Epithelial cell of proximal tubule (primary cell): ENCODE measurements at places on chromosomes 4 and X.

DNA sequence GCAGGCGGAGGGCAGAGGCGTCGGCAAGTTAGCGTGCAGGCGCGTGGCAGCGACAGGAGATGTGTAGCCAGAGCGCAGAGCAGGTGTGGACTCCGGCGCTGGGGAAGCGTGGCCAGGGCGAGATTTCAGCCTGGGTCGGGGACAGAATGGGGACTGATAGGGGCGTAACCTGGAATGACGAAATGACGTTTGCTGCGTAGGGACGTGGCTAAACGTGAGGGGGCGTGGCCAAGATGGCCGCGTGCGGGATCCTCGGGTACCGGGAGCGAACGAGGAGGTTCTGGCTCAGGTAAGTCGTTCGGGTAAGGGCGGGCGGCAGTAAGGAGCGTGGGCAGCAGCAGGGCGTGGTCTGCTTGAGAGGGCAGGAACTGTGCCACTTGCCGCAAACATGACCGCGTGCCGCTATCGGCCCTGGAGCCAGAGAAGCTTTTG, 10.9 kb upstream of the CLTRN start:
- no peak for DNase-seq

DNA sequence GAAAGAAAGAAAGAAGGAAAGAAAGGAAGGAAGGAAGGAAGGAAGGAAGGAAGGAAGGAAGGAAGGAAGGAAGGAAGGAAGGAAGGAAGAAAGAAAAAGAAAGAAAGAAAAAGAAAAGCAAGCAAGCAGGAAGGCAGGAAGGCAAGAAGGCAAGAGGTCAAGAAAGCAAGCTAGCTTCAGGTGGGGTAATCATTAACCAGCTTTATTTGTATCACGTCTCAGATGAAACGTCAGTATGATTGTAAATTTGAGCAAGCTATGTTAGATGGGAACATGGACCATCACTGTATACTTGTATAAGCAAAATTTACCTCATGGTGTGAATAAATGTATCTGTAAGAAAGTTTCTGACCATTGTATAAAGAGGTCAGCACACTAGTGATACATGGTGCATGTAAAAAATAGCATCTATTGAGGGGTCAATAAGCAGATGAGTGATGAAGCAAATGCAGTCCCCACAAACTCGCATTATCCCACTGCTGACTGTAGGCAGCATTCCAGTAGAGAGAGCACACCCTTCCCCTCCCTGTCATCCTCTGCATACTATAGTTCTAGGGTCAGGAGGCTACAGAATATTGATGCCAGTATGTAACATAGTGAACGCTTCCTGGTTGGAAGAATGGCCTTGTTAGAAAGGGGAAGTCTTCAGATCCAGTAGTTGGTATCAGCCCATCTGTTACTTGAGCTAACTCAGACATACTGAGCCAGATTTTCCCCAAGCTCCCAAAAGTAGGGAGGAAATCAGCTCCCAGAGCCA, 16.5 kb upstream of the KLHL34 start:
- DNase-seq, result no peak

DNA sequence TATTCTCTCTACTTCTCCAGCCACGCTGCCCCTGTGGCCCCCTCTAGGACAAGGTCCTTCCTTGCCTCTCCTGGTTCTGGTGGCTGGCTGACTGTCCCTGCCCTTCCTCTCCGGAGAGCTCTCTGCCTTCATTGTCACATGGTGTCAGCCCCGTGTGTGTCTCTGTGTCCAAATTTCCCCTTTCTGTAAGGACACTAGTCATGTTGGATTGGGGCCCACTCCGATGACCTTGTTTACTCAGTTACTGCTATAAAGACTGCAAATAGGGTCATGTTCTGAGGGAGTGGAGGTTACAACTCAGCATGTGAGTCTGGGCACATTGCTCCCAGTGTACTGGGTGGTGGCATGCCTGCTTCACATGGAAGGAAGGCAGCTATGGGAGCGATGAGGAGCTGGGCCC, 129.5 kb upstream of the PSAPL1 start:
- DNase-seq, result no peak

GRCh38 chr4:175823015-175823742, 11.1 kb upstream of the GPM6A start:
- DNase-seq, result no peak

DNA sequence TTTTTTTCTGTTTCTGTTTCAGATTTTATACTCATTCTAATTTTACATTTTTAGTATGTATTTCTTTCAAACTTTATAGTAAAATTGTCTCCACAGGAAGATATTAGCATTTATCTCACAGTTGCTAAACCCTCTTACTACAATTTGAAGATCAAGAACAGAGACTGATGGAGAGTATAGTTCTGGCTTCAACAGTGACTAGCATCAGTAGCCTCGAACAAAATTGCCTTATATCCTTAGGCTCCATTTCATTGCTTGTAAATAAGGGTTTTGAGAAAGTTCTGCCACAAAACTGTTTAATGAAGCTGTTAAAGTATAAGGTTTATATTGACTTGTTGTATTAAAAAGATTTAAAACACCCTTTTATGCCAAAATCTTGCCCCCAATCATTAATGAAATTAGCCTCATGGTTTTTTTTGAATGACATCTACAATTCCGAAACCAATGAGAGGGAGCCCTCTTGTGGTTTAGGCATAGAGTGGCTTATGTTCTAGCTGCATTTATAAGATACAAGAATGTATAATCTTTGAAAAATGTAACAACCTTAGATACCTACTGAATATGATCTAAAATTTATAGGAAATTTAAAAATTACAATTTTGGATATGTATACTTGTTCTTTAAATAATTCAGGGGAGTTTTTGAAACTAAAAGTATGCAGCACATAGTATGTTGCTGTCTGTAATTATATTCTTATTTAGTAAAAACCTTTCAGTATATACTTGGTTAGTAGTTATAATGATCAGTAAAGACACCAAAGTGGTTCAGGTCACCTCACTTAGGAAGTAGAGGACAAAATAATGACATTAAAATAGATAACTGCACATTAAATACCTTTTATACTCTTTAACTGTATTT, 109.8 kb upstream of the HPGD start:
- DNase-seq, result no peak

- DNase-seq, result no peak
Measured at GRCh38 chr4:72468904-72469502, 100.0 kb downstream of the ADAMTS3 start.

DNA sequence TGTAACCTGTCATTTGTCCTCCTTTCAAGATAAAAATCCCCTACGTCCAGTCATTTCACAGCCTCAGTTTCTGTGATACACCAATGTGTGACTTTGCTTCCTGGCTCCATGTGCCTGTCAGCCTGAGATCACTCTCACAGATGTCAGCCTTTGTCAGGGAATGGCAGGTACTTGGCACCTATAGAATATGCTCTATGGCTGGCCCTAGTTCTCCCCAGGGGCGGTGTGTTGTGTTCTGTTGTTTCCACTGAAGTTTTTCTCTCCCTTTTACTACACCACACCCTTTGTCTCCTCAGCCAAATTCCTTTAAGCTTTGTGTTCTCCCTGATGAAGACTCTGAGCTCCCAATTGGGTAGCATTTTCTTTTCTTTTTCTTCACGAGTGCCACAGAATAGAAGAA, 81.7 kb downstream of the ALPK1 start:
- no peak for DNase-seq

DNA sequence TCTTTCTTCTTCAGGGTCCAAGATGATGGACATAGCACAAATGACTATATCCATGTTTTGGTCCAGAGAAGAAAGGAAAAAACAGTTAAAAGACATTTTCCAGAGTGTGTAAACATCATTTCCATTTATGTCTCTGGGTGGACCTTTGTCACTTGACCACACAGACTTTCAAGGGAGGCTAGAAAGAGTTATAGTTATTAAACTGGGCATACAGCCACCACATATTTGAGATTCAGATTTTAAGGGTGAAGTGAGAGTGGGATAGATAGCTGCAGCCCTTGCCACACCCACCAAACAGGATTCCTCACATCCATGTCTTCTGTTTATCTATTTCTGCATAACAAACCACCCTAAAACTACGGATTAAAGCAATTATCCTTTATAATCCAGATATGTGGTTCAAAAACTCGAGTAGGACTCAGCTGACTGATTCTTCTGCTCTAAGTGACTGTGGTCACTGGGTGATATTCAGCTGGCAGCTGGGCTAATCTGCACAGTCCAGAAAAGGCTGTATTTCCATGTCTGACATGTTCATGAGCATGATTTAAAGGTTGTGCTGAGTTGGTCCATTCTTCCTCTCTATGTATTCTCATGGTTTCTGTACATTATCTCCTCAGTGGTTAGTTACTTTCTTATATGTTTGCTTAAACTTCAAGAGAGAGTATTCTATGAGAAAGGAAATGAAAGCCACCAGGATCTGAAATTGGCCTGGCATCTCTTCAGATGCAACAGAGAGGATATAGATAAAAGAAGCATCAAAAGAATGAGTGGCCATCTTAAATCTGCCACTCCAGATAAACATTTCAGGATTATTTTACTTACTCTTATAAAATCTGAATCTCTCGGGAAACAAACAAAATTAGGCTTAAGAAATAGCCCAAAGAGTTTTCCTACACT, 459.8 kb upstream of the CTSO start:
- DNase-seq, result no peak

- no peak for DNase-seq
Measured at GRCh38 chr4:89137695-89138094, 26.4 kb downstream of the TIGD2 start.

DNA sequence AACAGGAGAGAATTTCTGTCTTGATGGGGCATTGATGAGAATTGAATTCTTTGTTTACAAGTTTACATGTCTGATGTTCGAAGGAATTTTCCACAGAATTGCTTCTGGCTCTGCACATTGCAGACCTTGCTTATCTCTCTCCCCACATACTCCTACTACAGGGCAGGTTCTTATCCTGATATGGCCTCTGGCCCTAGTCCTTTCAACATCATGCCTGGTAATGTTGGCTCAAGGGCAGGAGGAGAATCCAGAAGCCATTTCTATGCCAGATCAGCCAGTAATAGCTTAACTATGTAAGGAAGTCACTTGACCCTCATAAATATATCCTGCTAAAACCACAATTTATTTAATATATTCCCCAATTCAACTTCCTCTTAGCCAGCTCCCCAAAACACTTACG, 24.3 kb upstream of the TSPAN5 start:
- no peak for DNase-seq

- no peak for DNase-seq
Measured at GRCh38 chrX:9789555-9789954, 3.3 kb downstream of the SHROOM2 start.

GRCh38 chr4:119038116-119038841, 97.4 kb upstream of the MYOZ2 start:
- DNase-seq, result no peak

GRCh38 chr4:106056914-106057313, 161.6 kb downstream of the NPNT start:
- no peak for DNase-seq

- DNase-seq, result no peak
Measured at GRCh38 chr4:127036296-127036695, 596.5 kb upstream of the INTU start.

DNA sequence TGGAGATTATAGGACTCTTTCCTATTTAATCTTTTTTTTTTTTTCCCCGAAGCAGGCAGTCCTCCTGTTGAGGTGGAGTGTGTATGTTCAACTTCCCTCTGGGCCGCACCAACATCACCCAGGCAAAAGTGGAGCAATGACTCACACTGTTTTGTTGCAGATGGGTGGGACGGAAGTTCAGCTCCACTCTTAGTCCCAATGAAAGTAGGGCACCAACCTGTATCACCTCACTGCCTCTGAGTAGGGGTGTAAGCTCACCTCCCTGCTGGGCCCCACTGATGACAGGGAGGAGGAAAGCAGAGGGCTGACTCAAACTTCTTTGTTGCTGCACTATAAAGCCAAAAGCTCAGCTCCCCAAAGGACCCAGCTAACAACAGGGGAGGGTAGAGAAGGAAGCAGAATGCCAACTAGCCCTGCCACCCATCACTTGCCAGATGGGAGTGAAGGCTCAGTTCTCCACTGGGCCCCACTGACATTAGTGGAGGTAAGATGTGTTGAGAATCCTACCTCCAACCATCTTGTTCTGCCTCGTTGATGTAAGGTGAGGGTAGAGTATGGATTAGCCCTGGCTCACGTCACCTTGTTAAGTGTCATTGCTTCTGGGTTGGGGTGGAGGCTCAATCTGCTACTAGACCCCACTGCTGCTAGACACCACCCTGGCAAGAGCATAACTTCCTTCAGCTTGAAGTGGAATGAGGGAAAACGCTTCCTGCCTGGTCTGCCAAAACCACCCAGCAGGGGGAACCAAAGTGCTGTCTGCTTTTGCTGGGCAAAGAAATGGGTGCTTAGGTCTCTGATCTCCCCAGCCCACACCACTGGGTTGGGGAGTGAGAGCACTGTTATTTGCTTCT, 14.1 kb downstream of the RPS6KA3 start:
- DNase-seq, result no peak

- no peak for DNase-seq
Measured at GRCh38 chr4:23097251-23097650, 404.5 kb downstream of the GBA3 start.

DNA sequence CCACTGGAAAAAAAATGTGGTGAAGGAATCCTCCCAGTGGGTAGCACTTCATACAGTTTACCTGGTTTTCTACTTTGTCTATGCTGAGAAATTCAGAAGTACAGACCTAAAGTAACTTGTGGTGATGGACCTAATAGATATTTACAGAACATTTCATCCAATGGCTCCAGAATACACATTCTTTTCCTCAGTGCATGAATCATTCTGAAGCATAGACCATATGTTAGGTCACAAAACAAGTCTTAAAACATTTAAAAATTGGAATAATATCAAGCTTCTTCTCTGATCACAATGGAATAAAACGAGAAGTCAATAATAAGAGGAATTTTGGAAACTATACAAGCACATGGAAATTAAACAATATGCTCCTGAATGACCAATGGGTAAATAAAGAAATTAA, 450.1 kb upstream of the INTU start:
- DNase-seq, result no peak

- no peak for DNase-seq
Measured at GRCh38 chr4:41141900-41142299, 72.4 kb downstream of the APBB2 start.

- no peak for DNase-seq
Measured at GRCh38 chr4:175716961-175717360, 95.1 kb downstream of the GPM6A start.

GRCh38 chrX:70338290-70338689, 48.4 kb downstream of the KIF4A start:
- DNase-seq, result no peak

GRCh38 chrX:154355094-154355775, 19.2 kb downstream of the FLNA start:
- DNase-seq, result no peak

GRCh38 chr4:77358315-77358928, 201.4 kb downstream of the CCNG2 start:
- DNase-seq, result no peak

DNA sequence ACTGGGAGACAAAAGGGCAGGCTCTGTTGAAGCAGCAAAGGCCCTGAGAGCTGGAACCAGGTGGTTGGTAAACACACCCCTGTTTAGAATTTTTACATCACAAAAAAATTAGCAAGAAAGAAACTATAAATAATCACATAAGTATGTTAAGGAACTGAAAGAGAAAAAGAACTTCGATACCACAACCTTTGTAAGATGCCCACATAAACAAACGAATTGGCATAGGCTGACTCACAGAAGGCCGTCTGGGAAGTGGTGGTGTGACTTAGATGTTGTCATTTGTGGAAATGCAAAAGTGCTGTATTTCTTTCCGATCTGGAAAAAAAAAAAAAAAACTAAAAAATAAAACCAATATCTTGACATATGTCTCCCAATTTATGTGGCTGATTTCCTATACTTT, 235.1 kb downstream of the USP46 start:
- no peak for DNase-seq

GRCh38 chr4:30399476-30399875, 320.7 kb upstream of the PCDH7 start:
- no peak for DNase-seq
